ENCODE measurements at places on chromosomes 7 and 10.

DNA sequence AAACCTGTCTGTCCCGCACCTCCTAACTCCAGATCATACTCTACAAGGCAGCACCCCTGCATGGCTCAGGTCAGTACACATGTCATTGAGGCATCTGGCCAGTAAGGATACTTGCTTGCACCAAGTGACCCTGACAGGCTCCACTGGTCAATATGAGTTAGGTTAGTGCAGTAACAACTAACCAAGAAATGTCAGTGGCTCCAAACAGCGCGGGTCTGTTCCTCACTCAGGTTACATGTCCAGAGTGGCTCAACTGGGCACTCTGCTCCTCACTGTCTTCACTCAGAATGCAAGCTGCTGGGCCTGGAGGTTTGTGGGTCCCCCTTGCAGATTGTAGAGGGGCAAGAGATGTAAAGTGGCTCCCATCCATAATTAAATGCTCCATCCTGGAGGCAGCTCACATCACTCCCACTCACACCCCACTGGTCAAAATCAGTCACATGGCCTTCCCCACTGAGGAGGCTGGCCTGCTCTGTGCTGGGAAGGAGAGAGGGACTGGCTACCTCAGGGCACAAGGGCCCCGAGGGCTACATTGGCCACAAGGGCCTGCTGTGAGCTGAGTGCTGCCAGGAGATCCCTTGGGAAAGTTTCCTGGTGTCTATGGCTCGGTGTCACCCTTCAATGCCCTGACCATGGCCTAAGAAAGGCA is 109.1 kb upstream of the GDF10 start:
- DNase-seq = no peak

GRCh38 chr7:43834463-43835251 is 34.7 kb downstream of the MRPS24 start:
- DNase-seq = no peak

GRCh38 chr10:19421674-19422073 is 373.1 kb downstream of the MALRD1 start:
- no peak for DNase-seq

- DNase-seq = no peak
Observed at GRCh38 chr10:108862676-108863350, 1060.5 kb downstream of the XPNPEP1 start.

DNA sequence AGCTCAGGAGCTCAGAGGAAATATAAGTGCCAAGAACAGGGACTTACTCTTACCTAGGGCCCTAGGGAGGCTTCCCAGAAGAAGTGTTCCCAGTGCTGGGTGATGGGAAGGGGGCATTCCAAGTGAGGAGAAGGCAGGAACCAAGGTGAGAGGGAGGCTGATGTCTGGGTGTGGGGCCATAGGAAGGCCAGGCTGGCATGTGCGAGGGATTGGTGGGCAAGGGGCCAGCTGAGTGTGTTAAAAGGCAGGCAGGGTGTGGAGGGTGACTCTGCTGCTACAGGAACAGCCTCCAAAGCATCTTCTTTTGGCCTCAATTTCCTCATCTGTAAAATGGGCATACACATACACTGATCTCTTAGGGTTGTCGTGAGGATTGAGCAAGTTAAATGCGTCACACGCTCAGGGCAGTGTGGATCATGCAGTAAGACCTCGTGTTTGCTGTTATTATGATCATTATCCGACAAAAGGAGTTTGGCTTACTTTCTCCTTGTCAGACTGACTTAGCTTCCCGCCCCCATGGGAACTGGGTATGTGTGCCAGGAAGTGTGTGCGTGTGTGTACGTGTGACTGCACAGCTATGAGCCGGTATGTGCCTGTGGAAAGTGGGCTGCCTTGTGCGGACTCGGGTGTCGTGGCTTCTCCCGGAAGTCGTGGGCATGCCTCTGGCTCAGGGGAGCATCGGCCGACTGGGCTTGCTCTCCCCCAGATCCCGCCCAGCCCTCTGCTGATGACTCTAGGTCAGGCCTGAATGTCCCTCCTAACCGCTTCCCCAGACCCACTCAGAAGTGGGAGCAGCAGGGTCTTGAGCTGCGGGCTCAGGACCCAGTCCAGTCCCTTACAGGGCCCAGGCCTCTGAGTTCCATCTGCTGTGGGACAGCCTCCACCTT is 59.6 kb downstream of the NEURL1 start:
- DNase-seq = no peak

GRCh38 chr10:122273966-122274545 is 3.0 kb downstream of the BTBD16 start:
- no peak for DNase-seq

GRCh38 chr10:23151071-23151470 is 41.0 kb upstream of the PTF1A start:
- no peak for DNase-seq

DNA sequence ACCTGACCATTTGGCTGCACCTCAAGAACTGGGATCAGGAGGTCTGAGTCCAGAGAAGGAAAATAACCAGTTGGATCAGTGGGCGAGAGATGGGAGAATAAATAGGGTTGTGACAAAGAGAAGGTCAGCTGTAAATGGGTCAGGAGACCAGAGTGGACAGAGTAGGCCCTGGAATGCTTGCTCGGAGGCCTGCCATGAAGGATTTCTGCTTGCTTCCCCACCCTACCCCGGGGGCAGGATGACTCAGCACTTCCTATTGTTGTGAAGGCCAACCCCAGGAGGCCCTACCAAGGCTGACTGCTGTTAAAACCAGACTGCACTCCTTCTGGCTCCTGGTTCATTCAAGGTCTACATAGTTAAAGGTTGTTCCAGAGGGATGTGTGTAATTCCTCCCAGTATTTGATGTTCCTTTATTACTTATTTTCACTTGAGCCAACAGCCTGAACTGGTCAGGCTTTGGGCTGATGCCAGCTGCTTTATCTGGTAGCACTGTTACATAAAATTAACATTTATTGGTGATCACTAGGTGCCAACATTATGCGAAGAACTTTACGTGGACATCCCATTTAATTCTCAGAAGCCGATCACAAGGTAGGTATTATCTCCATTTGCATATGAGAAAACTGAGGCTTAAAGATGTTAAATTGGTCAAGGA is 27.3 kb upstream of the IFRD1 start:
- peak; percentile 61 for DNase-seq

DNA sequence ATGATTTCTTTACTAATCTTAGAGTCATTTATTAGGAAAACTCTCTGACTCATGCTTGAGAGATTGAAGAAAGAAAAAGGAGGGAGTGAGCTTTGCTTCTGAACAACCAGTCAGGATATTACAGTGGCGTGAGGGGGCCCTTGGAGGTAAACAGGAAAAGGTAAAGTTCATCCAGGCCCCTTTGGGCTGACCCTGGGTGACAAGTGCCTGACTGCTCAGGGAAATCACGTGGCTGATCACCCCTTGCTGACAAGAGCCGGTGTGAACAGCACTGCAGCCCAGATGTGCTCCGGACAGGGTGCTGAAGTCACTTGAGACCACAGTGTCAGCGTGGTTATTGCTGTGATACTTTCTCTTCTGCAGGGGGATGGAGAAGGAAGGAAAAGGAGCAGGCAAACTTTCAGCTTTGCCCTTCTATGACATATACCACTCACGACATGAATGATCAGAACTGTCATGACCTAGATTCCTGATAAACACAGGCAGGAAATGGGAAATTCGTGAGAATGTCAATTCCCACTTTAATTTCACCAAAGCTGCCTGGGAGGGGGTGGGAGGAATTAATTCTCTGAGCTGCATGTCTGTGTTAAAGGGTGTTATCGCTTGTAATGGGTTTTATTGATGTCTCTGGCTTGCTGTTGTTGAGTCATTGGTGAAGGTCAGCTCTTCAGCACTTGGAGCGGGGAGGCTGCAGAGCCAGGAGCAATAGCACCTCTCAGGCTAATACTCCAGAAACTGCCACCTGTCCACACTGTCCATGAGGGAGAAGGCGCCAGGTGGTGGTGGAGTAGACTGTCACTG is 139.8 kb upstream of the AOAH start:
- no peak for DNase-seq

DNA sequence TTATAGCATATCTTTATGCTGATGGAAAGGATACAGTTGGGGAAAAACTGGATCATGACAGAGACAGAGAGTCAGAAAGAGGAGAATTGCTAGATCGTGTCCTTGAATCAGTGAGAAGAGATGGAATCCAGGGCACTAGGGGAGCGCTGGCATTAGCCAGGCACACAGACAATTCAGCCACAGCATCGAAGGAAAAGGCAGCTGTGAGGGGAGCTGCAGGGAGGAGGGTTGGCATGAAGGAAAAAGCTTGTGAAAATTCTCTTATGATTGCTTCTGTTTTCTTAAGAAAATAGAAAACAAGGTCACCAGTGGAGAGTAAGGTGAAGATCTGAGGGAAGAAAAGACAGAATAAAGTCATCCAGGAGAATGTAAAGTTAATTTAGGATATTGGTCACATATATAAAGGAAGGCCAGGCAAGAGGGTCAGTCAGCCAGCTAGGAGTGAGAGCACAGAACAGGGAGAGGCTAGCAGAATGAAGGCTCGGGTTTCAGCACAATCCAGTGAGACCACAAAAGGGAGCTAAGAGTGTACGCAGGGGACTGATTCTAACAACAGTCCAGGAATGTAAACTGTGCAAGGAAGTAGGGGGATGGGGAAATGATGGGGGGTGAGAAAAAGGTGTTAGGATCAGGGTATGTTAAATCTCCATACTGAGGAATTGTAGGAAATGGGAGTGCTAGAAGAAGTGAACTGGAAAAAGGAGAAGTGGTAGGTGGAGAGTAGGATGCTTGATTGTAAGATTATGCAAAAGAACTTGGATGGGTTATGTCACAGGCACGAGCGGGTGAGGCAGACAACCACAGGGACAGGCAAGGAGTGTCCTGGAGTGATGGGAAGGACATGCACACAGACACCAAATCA is 112.0 kb downstream of the RNF32 start:
- no peak for DNase-seq

DNA sequence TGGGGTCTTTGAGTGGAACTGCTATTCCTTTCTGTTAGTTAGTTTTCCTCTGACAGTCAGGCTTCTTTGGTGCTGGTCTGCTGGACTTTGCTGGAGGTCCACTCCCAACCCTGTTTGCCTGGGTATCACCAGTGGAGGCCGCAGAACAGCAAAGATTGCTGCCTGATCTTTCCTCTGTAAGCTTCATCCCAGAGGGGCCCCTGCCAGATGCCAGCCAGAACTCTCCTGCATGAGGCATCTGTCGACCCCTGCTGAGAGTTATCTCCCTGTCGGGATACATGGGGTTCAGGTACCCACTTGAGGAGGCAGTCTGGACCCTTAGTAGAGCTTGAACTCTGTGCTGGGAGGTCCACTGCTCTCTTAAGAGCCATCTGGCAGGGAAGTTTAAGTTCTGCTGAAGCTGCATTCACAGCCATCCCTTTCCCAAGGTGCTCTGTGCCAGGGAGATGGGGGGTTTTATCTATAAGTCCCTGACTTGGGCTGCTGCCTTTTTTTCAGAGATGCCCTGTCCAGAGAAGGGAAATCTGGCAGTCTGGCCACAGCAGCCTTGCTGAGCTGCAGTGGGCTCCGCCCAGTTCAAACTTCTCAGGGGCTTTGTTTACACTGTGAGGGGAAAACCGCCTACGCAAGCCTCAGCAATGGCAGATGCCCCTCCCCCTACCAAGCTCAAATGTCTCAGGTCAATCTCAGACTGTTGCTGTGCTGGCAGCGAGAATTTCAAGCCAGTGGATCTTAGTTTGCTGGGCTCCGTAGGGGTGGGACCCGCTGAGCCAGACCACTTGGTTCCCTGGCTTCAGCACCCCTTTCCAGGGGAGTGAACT is 89.7 kb upstream of the CDK6 start:
- no peak for DNase-seq

- DNase-seq = no peak
Observed at GRCh38 chr10:555281-555680, 134.2 kb downstream of the DIP2C start.

- DNase-seq = no peak
Observed at GRCh38 chr7:104240401-104240800, 32.6 kb upstream of the ORC5 start.

DNA sequence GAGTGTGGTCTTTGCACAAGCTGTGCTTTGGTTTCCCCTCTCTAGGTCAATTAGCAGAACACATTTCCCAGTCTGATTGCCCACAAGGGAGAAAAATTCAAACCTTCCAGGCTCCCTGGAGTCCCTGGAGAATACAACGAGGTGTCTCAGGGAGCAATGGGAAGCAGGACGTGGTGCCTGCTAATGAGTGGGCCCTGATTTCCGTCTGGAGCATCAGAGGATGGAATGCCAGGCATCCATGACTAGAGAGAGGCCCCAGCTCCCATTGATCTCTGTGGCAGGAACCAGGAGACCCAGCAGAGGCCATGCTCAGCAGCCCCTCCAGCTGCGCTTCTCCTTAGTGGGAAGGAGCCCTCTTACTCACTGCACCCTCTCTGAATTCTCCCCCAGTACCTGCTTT is 33.2 kb upstream of the TLX1 start:
- no peak for DNase-seq

- DNase-seq = peak; percentile 81
Observed at GRCh38 chr7:73899731-73900142, 38.8 kb downstream of the TMEM270 start.

DNA sequence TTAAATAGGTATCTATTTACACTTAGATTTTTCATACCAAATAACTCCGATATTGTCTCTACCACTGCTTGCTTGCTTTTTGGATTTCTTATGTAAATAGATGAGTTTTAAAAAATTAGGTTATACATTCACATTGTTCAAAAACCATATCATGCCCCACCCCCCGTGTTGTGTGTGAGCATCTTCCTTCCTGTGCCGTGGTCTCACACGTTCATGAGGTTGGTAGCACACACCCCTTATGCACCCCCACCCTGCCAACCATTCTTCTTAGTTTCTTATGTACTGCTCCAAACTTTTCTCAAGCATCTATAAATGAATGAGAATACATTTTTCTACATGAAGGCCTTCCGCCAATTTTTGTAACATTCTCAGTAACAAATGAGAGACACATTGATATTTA is 115.6 kb downstream of the FANK1 start:
- no peak for DNase-seq

GRCh38 chr10:120989279-120989678 is 138.1 kb downstream of the WDR11 start:
- DNase-seq = no peak

DNA sequence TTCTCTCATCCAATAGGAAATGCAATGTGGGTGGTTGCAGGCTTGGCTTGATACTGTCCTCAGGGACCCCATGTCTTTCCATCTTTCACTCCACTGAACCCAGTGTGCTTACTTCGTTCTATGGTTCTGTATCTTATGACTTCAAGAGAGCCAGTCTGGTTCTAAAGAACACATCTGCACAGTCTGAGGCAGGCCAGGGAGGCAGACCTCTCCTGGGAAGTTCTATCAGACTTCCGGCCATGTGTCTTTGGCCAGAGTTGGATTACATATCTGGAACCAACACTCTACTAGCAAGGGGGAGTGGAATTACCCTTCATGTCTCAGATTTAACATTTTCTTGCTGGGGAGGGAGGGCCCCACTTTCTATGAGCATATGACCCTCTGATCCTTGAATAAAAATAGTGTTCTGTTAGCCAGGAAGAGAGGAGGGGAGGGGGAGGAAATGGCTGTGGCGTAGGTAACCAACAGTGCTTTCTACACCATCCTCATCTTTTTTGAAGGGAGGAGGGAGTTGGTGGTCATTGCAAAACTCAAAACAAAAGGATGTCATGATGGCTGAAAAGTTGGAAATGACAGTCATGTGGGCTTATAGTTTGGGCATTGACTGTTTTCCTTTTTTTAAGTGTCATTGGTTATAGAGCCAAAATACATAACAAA is 370.2 kb downstream of the GATA3 start:
- DNase-seq = no peak
